ENCODE measurements at places on chromosomes 16 and 17.

- no peak for DNase-seq
Observed at GRCh38 chr16:12016291-12016947, 39.9 kb downstream of the SNX29 start.

- no peak for DNase-seq
Observed at GRCh38 chr17:13311306-13311705, 290.4 kb downstream of the HS3ST3A1 start.

DNA sequence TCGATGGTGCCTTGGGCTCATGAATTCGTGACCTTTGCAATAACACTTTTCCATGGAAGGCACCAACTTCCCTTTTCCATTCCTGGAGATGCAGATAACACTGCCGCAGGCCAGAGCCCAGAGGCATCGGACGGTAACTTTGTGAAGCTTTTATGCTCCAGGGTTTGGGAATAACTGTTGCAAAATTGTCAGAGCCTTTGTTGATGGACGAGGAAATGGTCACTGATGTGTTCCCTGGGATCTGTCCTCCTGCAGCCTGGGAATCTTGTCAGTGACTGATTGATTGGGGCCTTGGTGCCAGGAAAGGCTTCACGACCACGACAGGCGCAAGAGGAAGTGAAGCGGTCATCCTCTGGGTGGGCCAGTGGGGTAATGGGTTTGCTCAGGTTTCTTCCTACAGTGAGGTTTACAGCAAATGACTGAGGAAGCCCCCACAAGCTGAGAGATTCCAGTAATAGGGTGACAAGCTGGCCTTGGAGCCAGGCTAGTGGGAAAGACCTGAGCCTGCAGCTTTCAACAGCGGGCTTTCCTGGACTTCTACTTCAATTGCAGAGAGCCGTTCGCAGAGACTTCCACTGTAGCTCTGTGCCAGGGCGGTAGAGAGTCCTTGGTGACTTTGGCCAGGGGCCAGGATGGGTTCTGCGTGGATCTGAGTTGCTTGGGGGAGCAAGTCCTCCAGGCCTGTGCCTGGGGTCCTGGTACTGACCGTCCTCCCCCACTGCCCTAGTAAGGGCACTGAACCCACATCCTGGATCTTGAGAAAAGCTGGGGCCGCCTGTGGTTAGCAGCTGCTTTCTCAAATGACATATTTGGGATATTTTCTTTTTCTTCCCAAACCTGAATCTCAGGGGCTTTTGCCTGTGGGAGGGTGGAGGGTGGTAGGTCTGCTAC, 37.6 kb downstream of the PGS1 start:
- DNase-seq, result no peak

DNA sequence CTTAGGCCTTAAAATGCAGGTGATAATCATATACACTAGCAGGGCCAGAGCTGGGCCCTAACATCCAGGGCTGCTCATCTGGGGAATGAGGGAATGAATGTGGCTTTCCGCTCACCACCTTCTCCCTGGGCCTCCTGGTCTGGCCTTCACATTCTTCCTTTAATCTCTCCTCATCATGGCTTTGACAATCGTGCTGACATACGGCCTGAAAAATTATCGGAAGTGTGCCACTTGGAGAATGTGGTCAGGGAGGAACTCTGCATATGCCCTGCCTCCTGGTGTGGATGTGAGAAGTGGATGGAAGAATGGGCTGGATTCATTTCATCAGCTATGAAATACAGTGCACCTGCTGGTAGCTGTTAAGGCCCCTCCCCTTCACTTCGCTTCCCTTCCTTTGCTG, 2.4 kb downstream of the WSCD1 start:
- DNase-seq, result no peak

DNA sequence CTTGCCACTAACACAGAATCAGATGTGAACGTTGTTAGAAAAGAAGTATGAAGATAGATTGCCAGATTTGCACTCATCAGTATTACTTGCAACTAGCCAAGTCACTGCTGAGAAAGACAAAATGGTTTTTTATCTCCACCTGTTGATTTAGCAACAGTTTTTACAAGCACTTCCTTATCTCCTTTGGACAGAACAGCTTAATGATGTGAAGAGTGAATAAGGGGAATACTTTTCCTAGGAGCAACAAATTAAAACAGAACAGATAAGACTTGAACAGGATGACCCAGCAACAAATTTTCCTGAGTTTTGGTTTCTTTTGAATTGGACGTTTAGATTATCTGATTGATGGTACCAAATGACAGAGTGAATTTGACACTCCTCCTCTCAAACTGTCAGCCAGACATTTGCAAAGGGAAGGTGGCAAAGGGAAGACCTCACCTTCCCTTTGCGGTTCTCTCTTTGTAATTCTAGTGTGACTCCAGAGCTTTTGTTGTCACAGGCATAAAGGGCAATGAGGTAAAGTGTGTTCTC, 130.6 kb downstream of the NLK start:
- DNase-seq, result no peak

DNA sequence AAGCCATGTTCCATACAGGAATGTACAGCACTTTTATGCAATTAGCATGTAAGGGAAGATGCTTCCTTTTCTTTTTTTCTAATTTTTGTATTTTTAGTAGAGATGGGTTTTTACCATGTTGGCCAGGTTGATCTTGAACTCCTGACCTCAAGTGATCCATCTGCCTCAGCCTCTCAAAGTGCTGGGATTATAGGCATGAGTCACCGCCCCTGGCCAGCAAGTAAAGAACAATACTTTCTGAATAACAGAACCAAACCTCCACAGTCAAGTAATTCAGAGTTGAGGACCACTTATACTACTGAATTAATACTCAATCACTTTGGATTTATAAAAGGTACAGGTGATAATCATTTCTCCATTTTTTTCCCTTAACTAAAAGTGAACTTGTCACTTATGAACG, 13.0 kb downstream of the C16orf87 start:
- DNase-seq, result no peak

DNA sequence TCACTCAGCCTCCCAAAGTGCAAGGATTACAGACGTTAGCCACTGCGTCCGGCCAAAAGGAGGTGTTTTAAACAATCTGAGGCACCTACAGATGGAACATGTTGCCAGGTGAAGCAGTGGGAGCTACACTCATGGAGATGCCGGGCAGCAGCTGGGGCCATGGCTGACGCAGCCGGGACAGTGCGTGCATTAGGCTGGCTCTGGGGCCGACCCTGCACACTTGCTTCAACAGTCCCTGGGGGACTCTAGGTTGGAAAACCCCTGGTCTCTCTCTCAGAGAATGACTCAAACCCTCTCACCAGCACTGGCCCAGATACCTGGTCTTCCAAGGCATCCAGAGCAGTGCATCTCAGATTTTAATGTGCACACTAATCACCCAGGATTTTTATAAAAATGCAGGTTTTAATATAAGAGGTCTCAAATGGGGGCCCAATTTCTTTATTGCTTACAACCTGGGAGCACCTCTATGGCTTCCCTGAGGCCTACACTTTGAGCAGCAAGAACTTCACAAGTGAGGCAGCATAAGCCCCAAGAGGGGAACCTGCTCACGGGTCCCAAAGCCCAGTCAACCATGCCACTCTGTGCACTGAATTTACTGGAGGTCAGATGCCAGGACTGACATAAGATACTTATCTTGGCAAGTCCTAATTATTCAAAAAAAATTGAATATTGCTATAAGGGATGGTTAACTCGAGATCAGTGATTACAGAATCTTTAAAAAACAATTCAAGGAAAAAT, 70.8 kb upstream of the TRAP1 start:
- no peak for DNase-seq

DNA sequence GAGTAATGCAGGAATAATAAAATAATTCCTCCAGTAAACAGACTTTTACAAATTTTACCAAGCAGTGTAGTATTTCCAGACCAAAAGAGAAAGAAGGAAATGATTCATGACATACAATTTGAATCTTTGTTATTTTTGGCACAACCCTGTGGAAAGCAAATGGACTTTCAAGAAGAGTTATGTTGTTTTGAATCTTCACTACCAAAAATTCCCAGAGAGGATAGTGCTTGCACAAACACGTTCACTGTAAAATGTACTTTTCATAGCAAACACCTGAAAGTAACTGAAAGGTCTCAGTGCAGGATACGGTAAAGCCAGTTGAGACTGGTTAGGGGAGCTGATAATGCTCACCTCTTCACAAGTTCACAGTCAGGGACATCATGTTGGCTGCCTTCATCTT, 107.1 kb downstream of the USP22 start:
- no peak for DNase-seq

DNA sequence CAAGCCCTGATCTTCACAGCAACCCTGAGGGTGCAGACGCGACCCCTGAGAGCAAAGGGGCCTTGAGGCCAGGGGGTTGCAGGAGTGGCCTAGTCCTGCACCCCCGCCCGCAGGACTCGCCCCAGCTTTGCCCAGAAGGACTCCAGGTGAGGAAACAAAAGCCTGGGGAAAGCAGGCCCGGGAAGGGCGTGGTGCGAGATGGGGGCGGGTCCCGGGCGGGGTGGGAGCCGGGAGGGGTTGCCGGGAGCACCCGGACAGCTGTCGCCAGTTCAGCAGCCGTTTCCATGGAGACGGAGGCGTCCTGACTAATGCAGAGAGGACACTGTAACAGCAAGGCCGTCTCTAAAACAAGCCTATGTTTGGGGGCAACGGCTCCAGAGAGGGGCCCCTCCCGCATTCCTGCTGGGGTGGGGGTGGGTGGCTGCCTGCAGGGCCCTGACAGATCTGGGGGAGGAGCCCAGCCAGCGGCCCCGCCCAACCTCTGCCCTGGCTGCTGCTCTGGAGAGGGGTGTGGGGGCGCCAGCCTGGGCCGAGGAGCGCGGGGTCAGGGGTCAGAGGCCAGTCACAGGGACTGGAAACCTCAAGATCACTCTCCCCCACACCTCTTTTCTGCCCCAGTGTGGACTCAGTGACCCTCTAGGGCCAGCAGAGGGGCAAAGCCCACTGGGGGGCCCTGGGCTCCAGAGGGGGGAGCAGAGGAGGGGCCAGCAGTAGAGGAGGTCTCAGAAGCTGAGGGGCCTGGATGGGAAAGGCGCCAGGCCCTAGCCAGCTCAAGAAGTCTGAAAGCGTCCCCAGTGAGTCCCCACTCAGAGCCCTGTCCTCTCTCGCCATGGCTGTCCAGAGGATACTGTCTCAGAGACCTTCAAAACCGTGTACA, 3.1 kb upstream of the TPPP3 start:
- DNase-seq, result no peak

DNA sequence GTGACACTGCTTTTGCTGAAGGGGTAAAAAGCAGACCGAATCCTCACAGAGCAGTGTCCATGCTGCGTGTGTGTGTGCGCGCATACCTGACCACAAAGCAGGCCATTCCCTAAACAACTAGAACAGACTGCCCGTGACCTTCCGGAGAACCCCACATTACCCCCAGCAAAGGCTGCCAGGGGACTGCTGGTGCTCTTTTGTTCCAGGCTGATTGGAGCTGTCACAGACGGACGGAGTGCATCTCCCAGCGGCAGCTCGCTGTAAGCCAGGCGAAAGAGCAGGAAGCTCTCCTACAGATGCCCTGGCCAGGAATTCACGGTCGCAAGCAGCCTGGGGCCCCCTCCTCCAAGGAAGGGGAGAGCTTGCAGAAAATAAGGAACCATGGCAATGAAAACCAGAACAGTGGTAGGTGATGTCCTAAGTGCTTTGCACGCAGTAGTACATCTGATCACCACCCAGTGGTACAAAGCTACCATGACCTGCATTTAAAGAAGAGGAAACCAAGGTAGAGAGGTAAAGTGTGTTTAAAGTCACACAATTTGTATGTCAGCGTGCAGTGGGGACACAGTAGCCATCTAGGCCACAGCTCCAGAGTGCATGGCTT, 153.4 kb upstream of the DYNLRB2 start:
- DNase-seq, result no peak

GRCh38 chr17:13599864-13600263, 1.9 kb downstream of the HS3ST3A1 start:
- DNase-seq, result no peak

DNA sequence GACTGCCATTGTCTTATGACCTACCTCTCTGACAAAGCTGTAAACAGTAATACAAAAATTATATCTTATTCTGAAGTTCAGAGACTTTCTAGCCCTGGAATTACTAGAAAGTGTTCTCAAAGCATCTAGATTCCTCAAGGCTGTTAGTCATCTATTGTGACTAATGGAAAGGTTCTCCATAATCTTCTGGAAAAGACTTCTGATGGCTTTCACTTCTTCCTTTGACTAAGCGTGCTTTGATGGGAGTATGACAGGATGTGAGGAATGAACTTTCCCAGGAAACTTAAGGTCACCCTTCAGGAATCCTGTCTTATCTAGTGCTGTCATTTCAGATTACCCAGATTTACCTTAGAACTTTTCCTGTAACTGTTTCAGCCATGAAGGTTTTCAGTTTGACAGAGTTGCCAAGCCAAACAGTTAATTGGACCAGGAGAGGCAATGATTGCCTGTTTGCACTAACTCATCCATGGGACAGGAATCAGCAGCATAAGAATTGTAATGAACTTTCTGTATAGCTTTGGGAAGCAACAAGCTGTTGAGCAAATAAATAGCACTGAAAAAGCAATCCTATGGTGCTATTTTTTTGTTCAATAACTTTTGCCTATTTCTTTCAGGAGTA, 43.5 kb downstream of the AP2B1 start:
- no peak for DNase-seq

DNA sequence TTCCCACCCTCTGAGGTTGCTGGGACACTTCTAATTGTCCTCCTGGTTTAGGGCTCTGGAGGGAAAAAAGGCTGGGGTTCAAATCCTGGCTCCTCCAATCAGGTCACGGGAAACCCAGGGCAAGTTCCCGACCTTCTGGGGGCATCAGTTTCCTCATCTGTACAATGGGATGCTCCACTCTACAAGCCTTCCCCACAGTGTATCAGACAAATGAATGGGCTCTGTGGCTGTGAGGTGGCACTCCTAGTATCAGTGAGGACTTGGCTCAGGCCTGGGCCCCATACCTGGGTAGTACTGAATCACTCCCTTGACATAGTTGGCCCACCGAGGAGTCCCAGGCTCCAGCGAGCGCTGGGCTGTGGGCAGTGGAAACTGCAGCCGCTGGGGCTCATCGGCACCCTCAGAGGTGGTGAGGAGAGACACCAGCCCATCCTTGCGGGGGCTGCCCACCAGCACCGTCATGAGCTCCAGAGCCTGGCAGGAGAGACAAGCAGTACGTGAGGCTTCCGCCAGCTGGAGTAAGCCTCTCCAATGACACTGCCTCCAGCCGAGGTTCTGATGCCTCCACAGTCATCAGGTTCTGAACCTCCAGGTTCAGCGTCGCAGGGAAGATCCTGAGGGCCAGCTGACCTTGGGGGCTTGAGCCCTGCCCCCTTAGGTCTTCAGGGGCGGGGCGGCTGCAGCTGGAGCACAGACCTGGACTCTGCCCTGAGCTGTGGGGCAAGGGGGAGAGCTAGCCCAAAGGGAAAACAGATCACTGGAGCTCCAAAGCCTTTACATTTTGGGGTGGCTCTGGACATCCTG, 1.2 kb downstream of the GALK1 start:
- no peak for DNase-seq

Measured in stimulated activated CD4-positive, alpha-beta T cell treated with anti-CD3 and anti-CD28 coated beads, Interleukin-1b, Interleukin-23, amount 100 ng/mL, for 24 hours (primary cell).